ENCODE measurements at places on chromosomes 2 and 18. TPM values are rescaled to one million over a fixed set of nuclear protein-coding genes. Genes with fewer than 3 reads are reported as not detected.

The LIMS3 gene
- total RNA-seq: 2.3 TPM

The PSMA8 gene
- total RNA-seq: not detected

The LYPD6B gene
- total RNA-seq: not detected

The PHOSPHO2 gene
- 5.4 TPM for total RNA-seq

- peaks cover 8% of the 10 kb centered on the region for H3K27me3 ChIP-seq
- no peak for DNase-seq
- peaks cover 18% of the 10 kb centered on the region for H3K4me1 ChIP-seq
- H3K27ac ChIP-seq: peak overlapping the region; percentile 96
Observed at GRCh38 chr2:219435701-219436100, 1.1 kb downstream of the SPEG start.

GRCh38 chr18:75351409-75351808 lies 76.1 kb downstream of the SMIM21 start:
- no peak overlapping the region for H3K4me3 ChIP-seq
- H3K4me1 ChIP-seq: no peaks in the 10 kb centered on the region
- no peaks in the 10 kb centered on the region for H3K36me3 ChIP-seq
- no peak for DNase-seq
- no peak overlapping the region for H3K27ac ChIP-seq

DNA sequence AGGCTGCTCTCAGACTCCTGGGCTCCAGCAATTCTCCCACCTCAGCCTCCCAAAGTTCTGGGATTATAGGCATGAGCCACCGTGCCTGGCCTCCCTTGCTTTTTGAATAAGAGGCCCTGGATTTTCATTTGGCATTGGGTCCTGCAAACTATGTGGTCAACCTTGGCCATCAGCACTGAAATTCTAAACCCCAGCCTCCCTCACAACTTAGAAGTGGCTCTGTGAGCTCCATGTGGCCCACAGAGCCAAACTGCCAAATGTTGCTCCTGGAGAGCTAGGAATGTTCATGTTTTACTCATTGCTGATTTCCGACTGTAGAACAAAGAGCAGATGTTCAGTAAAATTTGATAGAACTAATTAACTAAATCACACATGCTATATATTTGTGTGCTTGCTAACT lies 210.6 kb upstream of the AGAP1 start:
- no peak overlapping the region for H3K4me3 ChIP-seq
- H3K4me1 ChIP-seq: peaks cover 2% of the 10 kb centered on the region
- no peaks in the 10 kb centered on the region for H3K27me3 ChIP-seq
- no peak overlapping the region for H3K27ac ChIP-seq

- H3K27ac ChIP-seq: no peak overlapping the region
- H3K4me1 ChIP-seq: no peaks in the 10 kb centered on the region
- no peak overlapping the region for H3K4me3 ChIP-seq
- H3K27me3 ChIP-seq: no peaks in the 10 kb centered on the region
- H3K36me3 ChIP-seq: no peaks in the 10 kb centered on the region
Observed at GRCh38 chr18:80197528-80197927, 49.8 kb downstream of the PARD6G start.

GRCh38 chr2:100778637-100779450 lies 41.1 kb upstream of the NPAS2 start:
- no peak overlapping the region for H3K4me3 ChIP-seq
- no peaks in the 10 kb centered on the region for H3K27me3 ChIP-seq
- peaks cover 5% of the 10 kb centered on the region for H3K4me1 ChIP-seq
- no peak for DNase-seq

GRCh38 chr2:217875138-217875537 lies 127.7 kb downstream of the TNS1 start:
- H3K27me3 ChIP-seq: no peaks in the 10 kb centered on the region
- no peak overlapping the region for H3K27ac ChIP-seq

GRCh38 chr18:21391074-21391673 lies 149.1 kb downstream of the GREB1L start:
- no peaks in the 10 kb centered on the region for H3K4me1 ChIP-seq
- no peaks in the 10 kb centered on the region for H3K27me3 ChIP-seq
- no peaks in the 10 kb centered on the region for H3K36me3 ChIP-seq
- H3K4me3 ChIP-seq: no peak overlapping the region
- no peak overlapping the region for H3K27ac ChIP-seq

DNA sequence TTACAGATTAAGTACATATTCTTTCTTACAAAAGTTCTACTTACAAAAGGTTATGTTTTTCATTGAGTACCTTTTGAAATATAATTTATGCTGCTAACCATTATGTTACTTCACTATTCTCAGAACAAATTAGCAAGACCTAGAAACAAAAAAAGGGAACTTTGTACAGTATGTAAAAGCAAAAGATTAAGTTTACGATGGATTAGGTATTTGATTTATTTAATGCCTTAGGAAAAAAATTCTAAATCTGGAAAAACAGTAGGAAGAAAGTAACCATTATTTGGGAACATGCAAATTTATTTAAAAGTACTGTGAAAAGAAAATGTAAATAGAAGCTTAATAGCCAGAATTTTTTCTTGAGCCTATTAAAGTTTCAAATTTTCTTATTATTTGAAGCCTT lies 144.6 kb downstream of the AGPS start:
- no peak overlapping the region for H3K27ac ChIP-seq
- H3K27me3 ChIP-seq: no peaks in the 10 kb centered on the region
- H3K36me3 ChIP-seq: peaks cover 3% of the 10 kb centered on the region
- no peaks in the 10 kb centered on the region for H3K4me1 ChIP-seq

DNA sequence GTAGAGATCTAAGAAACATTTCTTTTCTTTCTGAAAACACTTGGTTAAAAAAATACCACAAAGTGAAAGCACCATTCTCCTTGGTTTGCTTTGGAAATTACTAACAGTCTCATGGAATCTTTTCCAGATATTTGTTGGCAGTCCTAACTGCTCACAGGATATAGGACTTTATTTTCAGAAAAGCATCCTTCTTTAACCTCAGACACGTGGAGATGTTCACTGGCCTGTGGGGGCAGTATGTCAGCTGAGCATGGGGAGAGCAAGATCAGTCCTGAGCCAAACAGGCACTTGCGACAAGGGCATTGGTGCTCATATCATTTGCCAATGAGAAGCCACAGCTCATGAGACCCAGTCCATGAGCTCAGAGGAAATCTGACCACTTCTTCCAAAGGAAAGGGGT lies 371.9 kb downstream of the NBAS start:
- no peak overlapping the region for H3K27ac ChIP-seq
- H3K27me3 ChIP-seq: no peaks in the 10 kb centered on the region
- no peak for DNase-seq
- no peaks in the 10 kb centered on the region for H3K4me1 ChIP-seq
- H3K4me3 ChIP-seq: no peak overlapping the region

DNA sequence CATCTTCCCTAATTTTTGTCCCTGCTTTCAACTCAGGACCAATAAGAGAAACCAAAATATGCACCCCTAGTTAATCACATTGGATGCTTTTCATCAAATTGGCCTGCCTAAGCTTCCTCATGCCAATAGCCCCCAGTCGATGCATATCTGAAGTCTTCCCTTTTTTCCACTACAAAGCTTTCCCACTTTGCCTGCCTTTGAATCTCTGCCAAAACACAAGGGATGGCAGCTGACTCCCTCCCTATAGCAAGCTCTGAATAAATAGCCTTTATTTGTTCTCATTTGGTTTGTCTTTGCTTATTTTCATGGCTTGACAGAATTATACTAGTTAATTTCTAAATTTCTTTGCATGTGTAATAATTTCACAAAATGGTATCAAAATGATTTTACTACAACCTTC lies 621.2 kb downstream of the MBD2 start:
- H3K27ac ChIP-seq: no peak overlapping the region
- DNase-seq: no peak
- no peaks in the 10 kb centered on the region for H3K4me1 ChIP-seq

DNA sequence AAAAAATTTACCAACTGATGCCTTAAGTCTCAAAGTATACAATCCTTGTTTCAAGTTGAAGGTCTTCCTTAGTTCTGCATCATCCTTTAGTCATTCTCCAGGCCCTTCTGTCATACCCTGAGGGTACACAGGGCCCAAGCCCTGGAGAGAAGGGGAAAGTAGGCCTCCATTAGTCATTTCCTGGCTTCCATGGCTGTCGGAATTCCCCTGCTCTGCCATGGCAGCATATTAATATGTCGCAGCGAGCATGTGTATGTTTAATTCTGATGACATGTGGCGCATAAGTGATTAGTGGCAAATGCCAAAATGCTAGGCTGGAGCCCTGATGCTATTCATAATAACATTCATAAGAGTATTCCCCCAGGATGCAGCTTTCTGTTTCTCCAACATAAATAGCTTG lies 22.1 kb downstream of the GPR39 start:
- no peak overlapping the region for H3K27ac ChIP-seq
- H3K36me3 ChIP-seq: no peaks in the 10 kb centered on the region
- no peak overlapping the region for H3K4me3 ChIP-seq
- DNase-seq: no peak
- H3K27me3 ChIP-seq: no peaks in the 10 kb centered on the region
- H3K4me1 ChIP-seq: no peaks in the 10 kb centered on the region

GRCh38 chr2:152418688-152419087 lies 83.7 kb downstream of the FMNL2 start:
- H3K27me3 ChIP-seq: no peaks in the 10 kb centered on the region
- peaks cover 6% of the 10 kb centered on the region for H3K4me1 ChIP-seq
- no peak overlapping the region for H3K4me3 ChIP-seq
- no peaks in the 10 kb centered on the region for H3K36me3 ChIP-seq
- no peak for DNase-seq

GRCh38 chr18:9184998-9185613 lies 48.5 kb downstream of the ANKRD12 start:
- no peaks in the 10 kb centered on the region for H3K4me1 ChIP-seq
- no peak for DNase-seq
